ENCODE measurements at places on chromosomes 12 and 14.

GRCh38 chr12:124679047-124679446 lies 111.6 kb upstream of the NCOR2 start:
- DNase-seq, result no peak

- no peak for DNase-seq
Observed at GRCh38 chr12:83102499-83102898, 415.8 kb downstream of the TMTC2 start.

DNA sequence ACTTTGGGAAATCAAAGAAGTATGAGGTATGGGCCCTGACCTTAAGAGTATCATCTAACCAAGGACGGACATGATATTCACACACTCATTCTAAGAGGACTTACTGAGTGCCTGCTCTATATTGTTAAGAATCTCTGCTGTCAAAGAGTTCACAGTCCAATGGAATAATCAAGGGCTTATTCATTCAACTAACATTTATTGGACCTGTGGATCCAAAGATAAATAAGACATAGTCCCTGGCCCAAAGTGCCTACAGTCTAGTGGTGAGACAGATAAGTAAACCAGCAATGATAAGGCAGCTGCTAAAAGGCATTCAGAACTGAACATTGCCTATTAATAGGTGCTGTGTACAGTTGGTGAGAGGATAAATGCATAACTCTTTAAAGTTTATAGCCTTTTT lies 11.0 kb downstream of the WDR20 start:
- DNase-seq, result no peak

GRCh38 chr14:72052356-72052755 lies 120.1 kb downstream of the RGS6 start:
- DNase-seq, result no peak

DNA sequence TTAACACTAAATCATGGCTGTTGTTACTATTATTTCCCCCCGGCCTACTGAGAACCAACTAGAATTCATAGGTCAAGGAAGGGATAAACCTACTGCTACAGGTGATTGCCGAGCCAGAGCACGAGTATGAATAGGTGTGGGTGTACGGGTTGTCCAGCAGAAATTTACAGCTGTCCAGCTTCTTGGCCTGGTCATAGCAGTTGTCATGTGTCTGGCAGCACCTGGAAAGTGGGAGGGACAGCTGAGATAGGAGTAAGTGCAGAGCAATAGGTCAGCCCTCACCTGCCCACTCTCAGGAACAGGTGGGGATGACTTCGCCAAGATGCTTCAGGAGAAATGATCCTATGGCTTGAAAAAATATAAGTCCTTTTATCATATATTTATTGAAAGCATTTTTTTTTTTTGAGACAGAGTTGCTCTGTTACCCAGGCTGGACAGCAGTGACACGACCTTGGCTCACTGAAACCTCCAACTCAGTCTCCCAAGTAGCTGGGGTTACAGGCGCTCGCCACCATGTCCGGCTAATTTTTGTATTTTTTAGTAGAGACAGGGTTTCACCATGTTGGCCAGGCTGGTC lies 2.6 kb downstream of the PLA2G1B start:
- no peak for DNase-seq

DNA sequence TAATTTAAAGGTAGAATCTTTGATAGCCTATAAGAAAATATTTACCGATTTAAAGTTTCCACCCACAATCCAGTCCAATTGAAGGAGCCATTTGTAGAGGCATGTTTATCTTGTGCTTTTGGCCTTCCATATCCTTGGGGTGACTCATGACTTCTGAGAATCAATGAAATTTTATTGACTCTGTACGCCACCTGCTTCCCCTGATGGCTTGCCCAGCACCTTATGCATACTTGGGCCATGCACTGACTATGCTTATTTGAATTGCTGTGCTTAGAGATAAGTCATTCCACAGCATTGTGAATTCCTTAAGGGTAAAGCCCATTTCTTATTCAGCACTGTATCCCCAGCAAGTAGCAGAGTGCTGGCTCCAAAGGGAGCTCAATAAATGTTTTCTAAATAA lies 954.8 kb upstream of the SEL1L start:
- no peak for DNase-seq

GRCh38 chr14:33837943-33838683 lies 112.8 kb downstream of the EGLN3 start:
- DNase-seq, result no peak

DNA sequence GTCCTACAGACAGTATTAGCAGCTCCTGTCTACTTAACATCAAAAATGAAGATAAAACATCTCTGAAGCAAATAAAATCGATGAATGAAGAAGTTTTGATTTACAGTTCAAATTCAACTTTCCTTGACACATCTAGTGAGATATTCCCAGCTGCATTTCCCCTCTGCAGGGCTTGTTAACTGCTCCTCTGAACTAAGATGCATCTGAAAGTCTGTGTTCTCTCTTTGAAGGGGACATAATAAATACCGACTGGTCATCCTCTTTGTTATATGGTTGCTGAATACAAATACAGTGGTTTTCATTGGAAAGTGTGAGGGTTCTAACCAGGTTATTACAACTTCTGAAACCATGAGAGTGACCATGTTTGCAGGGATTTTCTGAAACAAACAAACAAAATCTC lies 266.4 kb upstream of the SLC16A7 start:
- DNase-seq, result no peak

- DNase-seq, result no peak
Observed at GRCh38 chr12:51020448-51021182, 5.6 kb downstream of the SLC11A2 start.

- DNase-seq, result no peak
Observed at GRCh38 chr14:64324461-64324860, 30.3 kb upstream of the ESR2 start.

GRCh38 chr12:40313928-40314327 lies 89.1 kb downstream of the LRRK2 start:
- DNase-seq, result peak; percentile 57
